NCI-H226 (cell line): ENCODE measurements at places on chromosomes 6 and 20.

DNA sequence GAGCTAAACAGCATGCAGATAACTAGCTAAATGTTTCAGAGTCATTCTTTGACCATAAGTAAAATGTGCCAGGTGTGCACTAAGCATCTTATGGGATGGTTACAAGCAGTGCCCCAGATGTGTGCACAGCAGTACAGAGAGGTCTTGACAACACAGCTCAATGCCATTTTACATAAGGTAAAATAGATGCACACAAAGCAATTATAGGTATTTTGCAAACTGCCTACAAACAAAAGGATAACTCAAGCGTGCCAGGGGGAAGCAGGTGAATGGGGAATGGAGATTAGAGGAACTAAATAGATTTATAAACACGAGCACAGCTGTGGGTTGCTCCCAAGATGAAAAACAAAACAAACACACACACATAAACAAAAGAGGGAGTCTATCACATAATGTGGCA is 64.8 kb downstream of the SLC2A10 start:
- no peak for DNase-seq

DNA sequence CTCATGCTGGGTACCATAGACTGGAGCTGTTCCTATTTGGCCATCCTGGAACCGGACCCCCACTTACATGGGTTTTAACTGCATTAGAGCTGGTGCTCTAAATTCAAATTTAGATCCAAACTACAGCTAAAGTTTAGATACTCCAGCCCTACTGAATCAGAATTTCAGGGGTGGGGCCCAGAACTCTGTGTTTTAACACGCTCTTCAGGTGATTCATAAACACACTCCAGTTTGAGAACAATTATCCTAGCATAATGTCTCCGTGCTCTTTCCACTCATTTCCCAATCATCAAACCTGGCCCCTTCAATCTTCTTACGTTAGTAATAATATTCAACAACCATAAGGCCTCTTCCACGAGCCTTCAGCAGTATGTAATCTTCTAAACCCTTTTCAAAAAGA is 15.3 kb downstream of the TRPC4AP start:
- no peak for DNase-seq

DNA sequence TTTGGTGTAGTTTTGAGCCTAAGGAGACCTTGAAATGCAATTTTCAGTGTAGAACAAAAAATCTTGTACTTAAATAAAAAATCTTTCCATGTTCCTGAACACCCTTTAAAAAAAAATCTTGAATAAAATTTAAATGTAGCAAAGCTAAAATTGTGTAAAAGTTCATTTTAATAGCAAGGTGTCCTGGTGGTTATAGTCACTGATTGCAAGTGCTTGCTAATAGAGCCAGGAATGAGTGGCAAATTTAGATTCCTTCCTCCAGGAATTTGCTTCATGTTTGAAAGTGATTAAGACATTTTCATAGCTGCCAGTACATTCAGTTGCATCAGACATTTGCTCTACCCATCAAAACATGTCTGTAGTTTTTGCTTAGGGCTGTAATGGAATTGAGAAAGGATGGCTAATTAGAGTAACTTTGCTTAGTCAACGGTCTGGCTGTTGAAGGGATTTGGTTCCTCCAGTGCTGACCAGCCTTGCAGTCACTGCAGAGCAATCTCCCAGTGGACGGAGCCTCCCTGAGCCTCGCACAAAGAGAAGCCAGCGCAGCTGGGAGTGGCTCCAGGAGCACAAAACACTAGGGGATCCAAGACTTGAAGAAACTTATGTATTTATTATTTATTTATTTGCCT is 36.5 kb downstream of the AKAP12 start:
- peak; percentile 33 for DNase-seq

DNA sequence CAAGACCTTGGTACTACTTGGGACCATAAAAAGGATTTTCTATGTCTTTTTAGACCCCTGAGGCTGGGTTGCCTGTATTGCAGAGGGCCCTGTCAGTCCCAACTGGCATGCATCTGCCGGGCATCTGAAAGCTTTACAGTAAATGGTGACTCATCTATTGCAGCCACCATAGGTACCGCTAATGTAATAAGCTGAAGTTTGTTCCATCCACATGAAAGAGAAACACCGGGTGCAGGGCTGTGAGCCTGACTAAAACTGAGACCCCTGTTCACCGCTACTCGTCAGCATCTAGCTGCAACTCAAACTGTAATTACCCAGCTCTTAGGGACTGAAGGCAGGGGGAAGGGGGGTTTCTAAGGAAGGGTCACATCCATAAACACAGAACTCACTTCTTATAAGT is 49.5 kb downstream of the TRERF1 start:
- DNase-seq, result no peak

GRCh38 chr20:21512634-21513180 is 1.2 kb downstream of the NKX2-2 start:
- no peak for DNase-seq

GRCh38 chr6:13730704-13731103 is 19.1 kb upstream of the RANBP9 start:
- DNase-seq, result no peak

GRCh38 chr6:143225929-143226328 is 165.2 kb downstream of the AIG1 start:
- DNase-seq, result no peak

DNA sequence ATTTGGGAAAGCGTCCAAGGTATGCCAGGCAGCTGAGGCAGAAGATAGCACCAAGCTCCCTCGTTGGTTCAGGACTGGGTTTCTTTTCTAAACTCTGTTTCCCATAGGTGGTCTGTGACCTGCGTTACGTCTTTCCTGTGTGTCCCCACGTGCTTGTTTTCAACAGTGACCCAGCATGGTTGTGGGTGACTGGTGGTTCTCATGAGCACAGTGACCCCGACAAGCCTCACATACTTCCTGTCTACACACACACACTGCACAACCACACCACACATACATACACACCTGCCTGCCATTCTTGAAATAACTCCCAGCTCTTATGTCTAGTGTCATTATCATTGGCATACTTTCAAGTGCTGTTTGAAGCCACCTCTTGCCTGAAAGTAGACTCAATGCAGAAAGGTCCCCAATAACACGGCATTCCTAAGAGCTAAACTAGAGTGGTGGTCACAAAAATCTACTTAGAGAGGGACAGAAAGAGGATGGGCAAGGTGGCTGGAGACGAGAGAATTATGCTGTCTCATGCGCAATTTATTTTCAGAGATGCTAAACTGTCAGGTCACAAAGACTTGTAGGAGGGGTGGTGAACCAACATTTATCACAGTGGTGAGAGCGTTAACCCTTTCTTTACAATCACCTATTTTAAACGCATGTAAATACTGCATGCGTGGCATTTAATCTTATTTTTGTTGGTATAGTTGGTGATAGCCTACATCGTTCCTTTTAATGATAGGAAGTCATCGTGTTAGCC is 66.7 kb downstream of the GCNT2 start:
- DNase-seq, result no peak

- no peak for DNase-seq
These were observed 96.3 kb downstream of the MRPL14 start for GRCh38 chr6:44030812-44031454.

- DNase-seq, result no peak
These were observed 453.2 kb upstream of the PTCHD4 start for GRCh38 chr6:48564036-48564820.

DNA sequence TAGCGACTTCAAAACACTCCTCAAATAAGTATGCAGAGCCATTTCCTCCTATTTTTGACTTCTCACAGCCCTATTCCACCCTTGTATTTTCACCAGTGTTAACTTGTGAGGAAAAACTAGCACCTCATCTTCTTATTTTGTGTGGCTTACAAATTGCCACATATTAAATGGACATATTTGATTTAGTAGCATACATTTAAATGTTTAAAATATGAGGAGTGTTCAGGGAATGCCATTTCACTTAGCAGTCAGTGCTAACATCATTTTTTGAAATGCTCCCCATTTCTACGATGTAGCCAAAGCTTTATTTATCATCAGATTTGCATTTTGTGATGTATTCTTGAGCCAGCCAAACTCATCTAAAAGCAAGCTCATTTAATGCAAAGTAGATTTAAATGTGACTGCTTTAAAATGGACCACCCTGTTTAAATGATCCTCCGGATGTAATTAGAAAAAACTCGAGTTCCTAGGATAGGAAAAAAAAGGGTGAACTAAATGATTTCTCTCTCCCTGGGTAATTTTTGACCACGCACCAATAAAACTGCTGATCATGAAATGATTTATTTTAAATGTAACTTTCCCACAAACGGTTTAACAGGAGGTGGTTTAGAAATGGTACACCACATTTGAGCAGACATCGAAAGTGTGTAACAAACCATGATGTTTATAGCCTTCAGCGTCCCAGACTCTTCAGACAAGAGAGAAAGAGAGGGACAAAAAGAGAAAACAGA is 172.6 kb downstream of the CD83 start:
- no peak for DNase-seq

GRCh38 chr20:63775096-63775978 is 35.8 kb downstream of the SLC2A4RG start:
- no peak for DNase-seq
